NCI-H187 treated with DMSO at 0.1 percent for 48 hours (cell line): ENCODE measurements at places on chromosomes 4 and X.

- no peak for DNase-seq
These were observed 215.5 kb upstream of the ZFP42 start for GRCh38 chr4:187780070-187780469.

DNA sequence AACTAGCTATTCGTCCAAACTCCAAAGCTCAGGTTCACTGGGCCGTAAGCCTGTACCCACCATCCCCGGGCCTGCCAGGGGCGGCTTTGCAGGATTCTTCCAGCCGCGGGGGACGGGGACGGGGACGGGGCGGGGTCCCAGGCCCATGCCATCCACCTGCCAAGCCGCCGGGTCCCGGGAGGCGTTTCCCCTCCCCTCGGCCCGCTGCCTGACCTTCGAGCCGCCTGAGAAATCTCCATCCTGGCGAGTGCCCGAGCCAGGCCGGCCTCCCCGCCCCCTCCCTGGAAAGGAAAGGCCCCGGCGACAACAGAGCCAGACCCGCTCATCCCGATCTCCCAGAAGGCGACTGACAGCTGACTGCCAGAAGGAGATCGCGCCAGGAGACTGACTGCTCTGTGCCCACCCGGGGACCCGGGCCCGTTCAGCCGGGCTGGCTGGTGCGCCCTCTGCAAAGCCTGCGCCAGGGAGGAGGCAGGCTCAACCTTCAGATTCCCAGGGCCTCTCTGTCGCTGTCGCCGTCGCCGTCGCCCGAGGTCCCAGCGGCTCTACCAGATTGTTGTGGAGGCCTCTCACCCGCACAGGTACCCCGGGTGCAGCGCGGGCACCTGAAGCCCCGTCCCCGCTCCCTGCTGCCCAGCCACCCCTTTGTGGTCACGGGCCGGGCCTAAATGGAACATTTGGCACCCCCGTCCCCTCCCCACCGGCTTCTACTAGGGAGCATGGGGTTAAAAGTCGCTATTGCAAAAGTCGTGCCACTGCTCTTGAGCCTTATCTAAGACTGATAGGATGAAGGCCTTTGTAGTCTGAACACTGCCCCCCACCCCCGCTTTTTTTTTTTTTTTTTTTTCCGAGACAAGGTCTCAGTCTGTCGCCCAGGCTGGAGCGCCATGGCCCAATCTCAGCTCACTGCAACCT is at the start of gene RGN:
TSS of gene RGN (plus strand) at position 315 of the 915 bp plus-strand sequence. CDS start 2,702 bp downstream, outside the sequence.
- DNase-seq: no peak

- DNase-seq: peak; percentile 30
These were observed at the start of gene AFF1 for GRCh38 chr4:86934771-86935565. TSS of gene AFF1 (plus strand) at chr4:86935011. CDS start at chr4:86948534, 13,523 bp downstream.

DNA sequence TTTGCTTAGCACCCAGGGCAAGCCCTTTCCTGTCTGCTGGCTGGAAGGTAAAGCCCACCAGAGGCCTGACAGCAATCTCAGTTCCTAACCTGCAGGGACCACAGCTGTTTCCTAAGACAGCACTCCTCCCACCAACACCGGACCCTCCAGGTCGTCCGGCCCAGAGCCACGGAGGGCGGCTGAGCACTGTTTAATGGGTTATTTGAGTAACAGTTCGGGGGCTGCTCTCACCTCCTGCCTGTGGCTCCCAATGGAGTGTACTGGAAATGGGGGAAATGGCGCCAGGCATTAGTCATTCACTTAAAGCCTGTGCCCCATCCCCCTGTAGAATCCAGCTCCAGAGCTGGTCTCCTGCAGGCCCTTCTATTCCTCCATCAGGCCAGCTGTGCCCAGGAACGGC is 81.6 kb upstream of the ADRA2C start:
- no peak for DNase-seq

GRCh38 chr4:100875296-100876068 is 357.7 kb upstream of the EMCN start:
- DNase-seq: no peak

DNA sequence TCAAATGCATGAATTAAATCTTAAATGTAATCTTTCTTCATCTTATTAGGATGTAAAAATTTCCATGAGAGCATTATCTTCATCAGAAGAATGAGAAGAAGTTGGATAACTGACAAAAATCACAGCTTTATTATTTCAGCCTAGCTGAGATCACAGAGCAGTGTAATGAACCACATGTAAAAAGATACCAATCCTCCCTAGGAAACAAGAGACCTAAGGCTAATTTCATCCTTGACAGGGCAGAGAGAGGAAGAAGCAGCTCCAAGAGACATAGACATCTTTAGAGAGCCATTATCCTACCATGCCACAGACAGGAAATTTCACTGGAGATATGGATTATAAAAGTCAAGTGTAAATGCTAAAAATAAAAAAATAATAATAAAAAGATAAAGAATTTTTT is 40.9 kb upstream of the IL15 start:
- DNase-seq: no peak

- no peak for DNase-seq
These were observed 20.8 kb downstream of the PPEF2 start for GRCh38 chr4:75881476-75881875.

DNA sequence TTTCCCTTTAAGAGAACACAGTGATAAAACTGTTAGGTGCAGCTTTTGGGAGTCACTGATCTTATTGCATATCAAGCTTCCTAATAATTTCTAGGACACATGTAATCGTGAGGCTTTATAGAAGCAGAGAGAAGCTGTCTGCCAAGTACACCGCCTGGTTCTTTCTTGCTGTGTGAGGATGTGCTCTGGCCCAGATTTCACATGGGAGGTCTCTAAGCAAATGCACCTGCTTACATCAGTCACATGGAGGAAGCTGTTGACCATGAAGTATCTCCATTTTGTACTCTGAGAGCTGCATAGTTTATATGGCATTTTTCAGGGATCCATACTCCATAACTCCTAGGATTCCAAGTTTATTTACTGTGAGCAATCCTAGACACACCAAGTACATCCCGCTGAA is 37.1 kb downstream of the RGS12 start:
- DNase-seq: no peak

- DNase-seq: no peak
These were observed 118.7 kb downstream of the ZNF330 start for GRCh38 chr4:141339391-141339790.

DNA sequence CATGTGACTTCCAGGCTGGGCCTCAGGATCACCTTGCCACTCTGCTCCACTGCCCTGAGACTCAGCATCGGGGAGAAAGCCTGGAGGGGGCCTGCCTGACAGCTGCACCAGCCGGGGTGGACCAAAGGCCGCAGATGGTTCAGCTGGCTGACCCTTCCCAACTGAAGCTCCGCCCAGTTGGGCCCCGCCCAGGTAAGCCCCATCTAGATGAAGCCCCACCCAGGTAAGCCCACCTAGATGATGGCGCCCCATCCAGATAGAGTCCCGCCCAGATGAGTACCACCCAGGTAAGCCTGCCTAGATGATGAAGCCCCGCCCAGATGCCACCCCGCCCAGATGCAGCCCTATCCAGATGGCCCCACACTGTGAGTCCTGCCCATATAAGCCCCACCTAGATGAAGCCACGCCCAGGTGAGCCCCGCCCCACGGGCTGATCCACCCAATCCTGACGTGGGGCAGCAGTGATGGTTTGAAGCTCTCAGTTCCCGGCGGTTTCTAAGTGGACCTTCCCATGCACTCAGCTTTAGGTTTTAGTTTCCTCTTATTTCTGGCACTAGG is 10.0 kb downstream of the ZFYVE28 start:
- no peak for DNase-seq

- DNase-seq: no peak
These were observed 185.3 kb upstream of the WDFY3 start for GRCh38 chr4:85151786-85152185.

DNA sequence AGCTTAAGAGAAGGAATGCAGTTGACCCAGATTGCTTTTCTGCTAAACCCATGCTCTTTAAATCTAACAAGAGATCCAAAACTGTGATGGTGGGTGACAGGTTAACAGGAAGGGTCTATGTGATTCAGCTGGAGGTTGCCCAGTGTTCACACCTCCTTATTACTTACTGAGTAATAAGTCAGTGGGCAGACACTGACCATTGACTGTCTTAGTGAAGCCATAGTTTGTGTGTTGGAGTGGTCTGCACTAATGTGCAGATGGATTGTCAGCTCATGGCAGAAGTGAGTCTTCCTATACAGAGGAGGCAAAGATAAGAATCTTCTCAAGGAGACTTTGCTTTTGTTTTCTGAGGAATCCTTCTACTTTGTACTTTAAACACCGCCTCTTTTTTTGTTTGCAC is 15.2 kb upstream of the RUFY3 start:
- DNase-seq: no peak

DNA sequence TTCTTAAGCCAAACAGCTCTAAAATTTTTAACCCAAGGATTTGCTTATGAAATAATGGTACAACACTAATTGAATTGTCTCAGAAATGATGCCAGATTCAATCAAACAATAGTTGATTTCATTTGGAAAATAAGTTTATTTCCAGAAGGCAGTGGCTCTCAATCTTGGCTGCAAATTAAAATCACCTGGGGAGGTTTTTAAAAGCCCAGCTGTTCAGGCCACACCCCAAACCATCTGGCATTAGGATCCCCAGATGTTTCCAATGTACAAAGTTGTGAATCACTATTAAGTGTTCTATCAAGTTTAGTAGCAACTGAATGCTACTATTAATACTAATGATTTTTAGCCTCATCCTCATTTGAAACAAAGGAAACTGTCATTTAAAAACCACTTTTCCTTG is 22.2 kb downstream of the TMEM184C start:
- no peak for DNase-seq

DNA sequence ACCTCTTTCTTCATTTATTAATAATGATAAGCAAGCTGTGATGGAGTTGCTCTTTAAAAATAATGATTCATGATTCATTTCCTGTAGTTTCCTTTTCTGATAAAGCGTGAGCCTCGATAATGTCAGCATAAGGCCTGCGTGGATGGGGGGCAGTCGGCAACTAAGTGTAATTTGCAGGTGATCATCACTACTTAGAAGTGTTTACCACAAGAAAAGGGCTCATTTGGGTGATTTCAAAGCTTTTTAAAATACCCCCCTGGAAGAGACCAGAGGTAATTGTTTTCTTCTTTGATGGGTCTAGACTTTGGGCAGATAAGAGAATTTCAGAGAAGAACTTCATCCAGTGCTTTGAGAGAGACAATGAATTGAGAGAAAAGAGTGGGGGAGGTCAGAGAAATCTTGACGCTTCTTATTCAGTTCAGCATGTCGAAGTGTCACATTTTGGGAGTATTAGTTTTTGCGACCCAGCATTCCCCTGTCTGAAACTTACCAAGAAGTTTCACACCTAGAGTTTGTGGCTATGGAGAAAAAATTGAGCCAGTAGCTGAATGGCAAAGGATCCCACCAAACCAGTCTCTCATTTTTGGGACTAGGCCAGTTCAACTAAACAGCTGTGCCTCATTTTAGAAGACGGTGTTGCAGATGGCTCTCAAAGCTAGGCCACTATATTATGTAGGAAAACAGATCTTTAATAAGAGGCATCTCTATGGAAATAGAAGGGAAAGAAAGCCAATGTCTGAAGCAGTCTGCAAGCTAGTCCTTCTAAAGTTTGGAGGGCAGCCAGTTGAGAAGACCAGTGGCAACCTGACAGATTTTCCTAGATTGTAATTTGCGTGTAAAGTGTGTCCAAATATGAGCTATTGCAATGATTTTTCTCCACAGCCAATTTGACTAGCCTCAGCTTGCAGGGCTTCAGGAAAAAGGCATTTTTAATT is 171.0 kb upstream of the PPP1R2C start:
- no peak for DNase-seq

- DNase-seq: no peak
These were observed 113.9 kb upstream of the VAMP7 start for GRCh38 chrX:155767051-155767875.

GRCh38 chr4:3630598-3631543 is 98.6 kb upstream of the LRPAP1 start:
- DNase-seq: no peak

GRCh38 chrX:40349251-40349650 is 231.5 kb upstream of the ATP6AP2 start:
- DNase-seq: no peak
